Activated CD4-positive, alpha-beta T cell treated with anti-CD3 and anti-CD28 coated beads, Interleukin-2, amount 10 ng/mL, durations not matched to agents 24 days and 14 days (primary cell): ENCODE measurements at places on chromosomes 2 and 18.

DNA sequence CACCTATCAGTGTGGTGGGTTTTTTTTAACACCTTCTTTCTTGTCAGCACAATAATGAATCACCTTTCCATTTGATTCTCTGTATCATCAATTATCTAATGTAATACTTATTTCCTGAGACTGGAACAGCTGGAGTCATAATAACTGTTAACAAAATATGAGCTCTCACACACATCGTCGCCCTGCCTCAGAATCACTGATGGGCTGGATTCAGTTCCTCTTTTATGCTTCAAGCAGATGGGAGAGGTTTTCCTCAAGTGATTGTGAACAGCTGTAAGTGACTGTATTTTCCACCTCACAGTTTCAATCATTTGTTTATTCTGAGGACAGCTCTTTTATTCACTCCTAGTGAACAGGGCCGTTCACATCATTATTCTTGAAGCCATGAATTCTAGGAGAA, 330.2 kb downstream of the DSC3 start:
- H3K36me3 ChIP-seq = no peaks in the 10 kb centered on the region
- H3K4me1 ChIP-seq = no peaks in the 10 kb centered on the region
- no peak overlapping the region for H3K4me3 ChIP-seq
- H3K27me3 ChIP-seq = no peaks in the 10 kb centered on the region
- DNase-seq = no peak

DNA sequence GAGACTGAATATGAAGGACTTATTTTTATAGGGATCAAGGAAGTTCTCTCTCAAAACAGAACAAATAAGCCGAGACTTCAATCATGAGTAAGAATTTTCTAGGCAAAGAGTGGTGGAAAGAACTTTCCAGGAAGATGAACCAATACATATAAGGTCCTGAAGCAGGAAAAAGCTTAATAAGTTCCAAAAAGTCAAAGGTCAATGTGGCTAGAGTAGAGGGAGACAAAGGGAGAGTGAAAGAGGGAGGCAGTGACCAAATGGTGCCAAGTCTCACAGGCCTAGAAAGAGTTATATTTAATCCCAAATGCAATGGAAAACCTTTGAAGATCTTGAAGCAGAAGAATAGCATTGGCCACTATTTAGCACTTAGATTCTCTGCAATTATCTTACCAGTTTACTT, 56.0 kb downstream of the PDE11A start:
- no peak for DNase-seq
- H3K4me1 ChIP-seq = no peaks in the 10 kb centered on the region
- no peaks in the 10 kb centered on the region for H3K27me3 ChIP-seq

DNA sequence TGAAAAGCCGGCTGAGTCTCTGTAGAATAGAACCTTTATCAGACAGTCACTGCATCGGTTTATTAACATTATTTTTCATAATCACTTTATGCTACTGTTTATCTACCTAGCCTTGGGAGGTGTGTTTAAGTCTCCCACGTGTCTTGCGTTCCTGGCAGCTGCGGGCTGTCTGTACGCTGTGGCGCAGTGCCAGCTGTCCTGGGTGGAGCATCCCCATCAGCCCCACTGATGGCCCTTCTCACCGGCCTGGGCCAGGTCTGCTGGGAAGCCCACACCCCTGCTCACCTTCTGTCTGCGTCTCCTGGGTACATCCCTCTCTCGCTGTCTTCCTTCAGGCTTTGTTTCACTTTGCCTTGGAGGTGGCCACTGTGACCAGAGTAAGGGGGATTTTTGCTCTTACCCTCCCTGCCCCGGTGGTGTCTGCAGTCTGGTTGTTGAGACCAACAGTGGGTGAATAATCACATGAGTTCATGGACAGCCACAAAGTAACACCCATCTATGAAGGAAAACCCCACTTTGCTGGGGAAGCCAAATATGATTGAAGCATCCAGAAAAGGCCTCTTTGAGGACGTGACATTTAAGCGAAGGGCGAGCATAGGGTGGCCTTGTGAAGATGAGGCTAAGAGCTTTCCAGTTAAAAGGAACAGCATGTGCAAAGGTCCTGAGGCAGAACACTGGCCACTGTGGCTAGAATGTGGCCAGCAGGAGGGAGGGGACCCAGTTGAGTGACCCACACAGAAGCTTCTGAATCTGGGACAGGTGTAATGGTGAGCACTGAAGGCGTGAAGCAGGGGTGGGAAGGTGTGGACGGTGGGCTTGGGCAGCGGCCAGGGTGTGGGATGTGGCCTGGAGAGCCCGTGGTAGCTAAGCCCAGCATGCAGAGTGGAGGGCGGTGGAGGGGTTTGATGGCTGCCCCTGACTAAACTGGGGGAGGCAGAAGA, 41.7 kb downstream of the RAMP1 start:
- no peaks in the 10 kb centered on the region for H3K27me3 ChIP-seq
- no peak for DNase-seq
- peak overlapping the region; percentile 85 for H3K27ac ChIP-seq
- H3K36me3 ChIP-seq = peaks cover 11% of the 10 kb centered on the region

GRCh38 chr2:19125901-19126680, 232.3 kb downstream of the OSR1 start:
- no peak overlapping the region for H3K27ac ChIP-seq
- H3K4me1 ChIP-seq = peaks cover 2% of the 10 kb centered on the region
- no peaks in the 10 kb centered on the region for H3K27me3 ChIP-seq
- DNase-seq = no peak
- no peak overlapping the region for H3K4me3 ChIP-seq

DNA sequence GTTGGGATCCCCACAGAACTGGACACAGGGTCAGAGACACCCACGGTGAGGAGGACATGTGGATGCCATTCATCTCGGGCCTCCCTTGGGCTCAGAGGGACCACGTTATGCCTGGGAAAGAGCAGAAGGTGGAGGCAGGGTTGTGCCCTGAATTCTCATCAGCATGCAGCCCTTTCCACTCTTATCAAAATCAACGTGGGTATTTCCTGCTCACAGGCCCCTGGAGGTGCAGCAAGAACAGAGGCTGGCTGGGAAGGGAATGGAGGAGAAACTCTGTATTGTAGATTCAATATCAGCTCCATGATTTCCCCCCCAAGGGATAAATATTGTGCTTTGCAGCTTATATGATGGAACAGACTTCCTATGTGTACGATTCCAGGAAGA, 90.9 kb downstream of the SETBP1 start:
- H3K4me1 ChIP-seq = peaks cover 17% of the 10 kb centered on the region
- H3K27me3 ChIP-seq = peaks cover 27% of the 10 kb centered on the region
- no peak overlapping the region for H3K4me3 ChIP-seq
- no peak overlapping the region for H3K27ac ChIP-seq
- H3K36me3 ChIP-seq = peaks cover 2% of the 10 kb centered on the region
- DNase-seq = no peak

GRCh38 chr18:3706279-3707097, 256.5 kb downstream of the TGIF1 start:
- no peak overlapping the region for H3K27ac ChIP-seq
- peaks cover 27% of the 10 kb centered on the region for H3K27me3 ChIP-seq
- H3K4me1 ChIP-seq = peaks cover 3% of the 10 kb centered on the region
- no peak overlapping the region for H3K4me3 ChIP-seq
- no peak for DNase-seq
- H3K36me3 ChIP-seq = no peaks in the 10 kb centered on the region

DNA sequence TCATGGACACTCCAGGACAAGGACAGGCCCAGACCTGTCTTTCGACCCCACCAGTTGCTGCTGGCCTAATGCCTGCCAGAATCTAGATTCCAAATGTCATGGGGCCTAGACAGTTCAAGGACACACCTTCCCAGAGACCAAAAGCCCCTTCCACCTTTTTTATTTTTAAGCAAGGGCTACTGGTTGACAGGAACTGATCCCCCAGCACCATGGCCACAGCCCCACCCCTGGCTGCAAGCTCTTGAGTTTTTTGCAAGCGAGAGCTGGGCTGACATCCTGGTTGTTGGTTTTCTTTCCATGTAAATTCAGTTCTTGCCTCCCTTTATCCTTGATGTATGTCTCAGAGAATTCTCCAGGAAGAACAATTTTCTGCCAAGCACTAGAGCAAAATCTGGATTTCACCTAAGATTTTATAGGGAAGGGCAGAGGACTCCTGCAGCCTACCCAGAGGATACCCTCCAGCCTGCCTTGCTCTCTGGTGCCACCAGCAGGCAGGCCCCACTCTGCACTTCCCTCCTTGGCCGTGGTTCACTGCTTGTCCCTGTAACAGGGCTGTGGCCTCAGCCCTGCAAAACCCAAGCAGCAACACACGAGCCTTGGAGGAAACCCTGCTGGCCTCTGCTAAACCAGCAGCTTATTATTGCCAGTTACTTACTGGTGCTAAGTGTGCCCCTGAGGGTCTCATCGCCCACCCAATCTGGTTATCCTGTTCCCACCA, 97.7 kb downstream of the TWIST2 start:
- no peaks in the 10 kb centered on the region for H3K36me3 ChIP-seq
- no peaks in the 10 kb centered on the region for H3K27me3 ChIP-seq
- H3K4me3 ChIP-seq = no peak overlapping the region
- peak; percentile 66 for DNase-seq
- H3K4me1 ChIP-seq = peaks cover 6% of the 10 kb centered on the region
- H3K27ac ChIP-seq = no peak overlapping the region

GRCh38 chr2:227515742-227516141, 43.8 kb downstream of the AGFG1 start:
- peaks cover 27% of the 10 kb centered on the region for H3K4me1 ChIP-seq
- no peak overlapping the region for H3K4me3 ChIP-seq
- H3K27ac ChIP-seq = no peak overlapping the region
- no peaks in the 10 kb centered on the region for H3K27me3 ChIP-seq

GRCh38 chr18:8277270-8277669, 332.0 kb upstream of the RAB12 start:
- no peaks in the 10 kb centered on the region for H3K4me1 ChIP-seq
- peaks cover 3% of the 10 kb centered on the region for H3K27me3 ChIP-seq
- no peak overlapping the region for H3K27ac ChIP-seq
- H3K4me3 ChIP-seq = no peak overlapping the region
- DNase-seq = no peak

DNA sequence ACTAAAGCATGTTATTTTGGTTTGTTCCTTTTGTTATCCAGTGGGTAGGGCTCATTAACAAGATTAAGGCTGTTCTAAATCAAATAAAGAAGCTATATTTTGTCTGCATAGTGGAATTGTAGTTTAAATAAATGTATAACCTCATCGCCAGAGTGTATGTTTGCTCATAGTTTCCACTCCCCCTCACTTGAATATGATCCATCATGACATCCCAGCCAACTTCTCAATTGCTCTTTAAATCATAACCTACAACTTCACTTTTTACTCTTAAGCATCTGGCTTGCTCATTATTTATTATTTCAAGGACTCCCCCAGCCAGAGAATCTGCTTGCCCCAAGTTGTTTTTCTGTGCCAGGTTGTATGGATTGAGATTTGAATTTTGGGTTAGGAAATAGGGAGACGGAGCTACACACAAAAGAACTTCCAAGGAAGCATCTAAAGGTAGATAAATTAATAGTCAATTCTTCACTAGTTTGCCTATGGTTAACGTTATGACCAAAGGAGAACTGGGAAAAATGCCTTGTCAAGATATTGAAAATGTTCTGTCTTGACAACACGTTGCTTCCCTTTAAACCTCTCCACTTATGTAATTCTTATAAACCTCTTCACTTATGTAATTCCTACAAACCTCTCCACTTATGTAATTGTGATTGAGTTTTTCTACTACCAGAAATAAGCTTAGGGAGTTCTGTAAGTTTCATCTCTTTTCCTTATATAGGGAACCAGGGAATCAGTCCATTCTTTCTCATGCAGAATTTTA, 55.4 kb upstream of the UPP2 start:
- no peaks in the 10 kb centered on the region for H3K36me3 ChIP-seq
- H3K27me3 ChIP-seq = peaks cover 8% of the 10 kb centered on the region
- no peak for DNase-seq
- no peak overlapping the region for H3K27ac ChIP-seq
- H3K4me1 ChIP-seq = peaks cover 2% of the 10 kb centered on the region
- no peak overlapping the region for H3K4me3 ChIP-seq

DNA sequence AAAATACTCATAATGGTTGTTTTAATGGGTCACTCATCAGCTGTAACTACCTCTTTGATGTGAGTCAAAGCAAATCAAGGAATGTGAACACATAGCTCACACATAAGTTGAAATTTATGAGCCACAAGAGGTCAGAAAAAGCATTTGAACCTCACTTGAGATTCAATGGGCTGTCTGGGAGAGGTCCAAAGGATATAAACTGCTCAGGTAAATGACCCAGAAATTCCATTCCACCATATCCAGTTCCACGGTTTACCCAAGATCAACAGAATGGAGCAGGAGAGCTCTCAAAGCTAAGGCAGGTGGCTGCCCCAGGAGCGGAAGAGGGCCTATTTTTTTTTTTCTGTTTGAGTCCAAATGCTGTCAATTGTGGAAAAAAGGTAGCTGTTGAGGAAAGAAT, 464.1 kb downstream of the TNS1 start:
- H3K27me3 ChIP-seq = no peaks in the 10 kb centered on the region
- no peak for DNase-seq
- H3K27ac ChIP-seq = no peak overlapping the region
- no peaks in the 10 kb centered on the region for H3K4me1 ChIP-seq

- no peak overlapping the region for H3K27ac ChIP-seq
- peak overlapping the region; percentile 95 for H3K4me3 ChIP-seq
- no peak for DNase-seq
- H3K27me3 ChIP-seq = peaks cover under 1% of the 10 kb centered on the region
These were observed 1.9 kb downstream of the TTL start for GRCh38 chr2:112483831-112484230.

DNA sequence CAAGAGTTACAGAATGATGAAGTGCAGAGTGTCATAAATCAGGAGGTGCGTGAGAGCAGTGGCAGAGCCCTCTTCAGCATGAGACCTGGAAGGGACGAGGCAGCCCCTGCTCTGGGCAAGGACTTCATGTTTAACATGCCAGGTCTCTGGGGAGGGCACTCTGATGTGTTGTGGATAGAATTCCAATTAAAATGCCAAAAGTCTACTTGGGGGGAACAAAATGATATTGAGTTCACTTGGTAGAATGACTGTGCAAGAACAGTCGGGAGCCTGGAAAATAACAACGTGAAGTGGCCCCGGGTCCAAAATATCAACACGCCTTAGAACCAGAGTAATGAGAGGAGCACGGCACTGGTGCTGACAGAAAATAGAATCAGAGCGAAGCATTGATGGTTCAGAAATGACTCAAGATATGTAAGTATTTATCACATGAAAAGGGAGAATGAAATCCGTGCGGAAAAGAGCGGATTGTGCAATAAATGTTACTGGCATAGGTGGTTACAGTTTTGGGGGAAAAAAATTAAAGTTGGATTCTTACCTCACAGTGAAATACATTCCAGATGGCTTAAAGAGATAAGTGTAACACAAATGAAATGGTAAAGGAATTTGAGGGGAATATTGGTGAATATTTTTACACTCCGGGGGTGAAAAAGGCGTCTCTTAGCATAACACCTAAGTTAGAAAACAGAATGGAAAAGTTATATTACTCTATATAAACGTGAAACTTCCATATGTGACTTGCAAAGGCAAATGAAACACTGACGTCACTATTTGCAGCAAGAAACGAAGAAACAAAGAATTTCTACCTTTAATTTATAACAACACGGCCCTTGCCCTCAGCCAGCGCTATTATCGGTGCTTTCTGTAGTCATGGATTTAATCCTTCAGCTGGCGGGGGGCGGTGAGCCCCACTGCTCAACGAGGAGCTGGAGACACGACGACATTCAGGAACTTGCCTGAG, 159.4 kb upstream of the TWIST2 start:
- H3K27me3 ChIP-seq = peaks cover 3% of the 10 kb centered on the region
- no peak overlapping the region for H3K27ac ChIP-seq
